ENCODE measurements at places on chromosomes 6 and 20.

GRCh38 chr6:161079566-161080262 lies 88.1 kb downstream of the MAP3K4 start:
- peak; percentile 94 for DNase-seq

DNA sequence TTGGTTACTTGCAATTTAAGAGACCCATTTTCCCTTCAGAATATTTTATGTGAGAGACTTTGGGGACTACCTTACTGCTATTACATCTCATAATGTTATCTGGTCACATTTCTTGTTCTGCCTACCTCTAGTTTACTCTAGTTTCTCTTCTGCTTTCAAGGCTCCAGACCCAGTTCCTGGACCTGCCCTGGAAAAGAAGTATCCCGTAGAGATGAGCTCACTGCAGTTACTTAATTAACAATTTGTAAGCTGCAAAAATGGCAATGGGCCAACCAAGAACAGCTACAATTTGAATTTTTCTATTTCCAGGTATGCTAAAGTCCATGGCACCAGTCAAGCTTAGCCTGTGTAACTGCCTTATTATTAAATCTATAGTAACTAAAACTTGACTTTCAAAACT lies 25.0 kb downstream of the TAB2 start:
- DNase-seq: no peak

DNA sequence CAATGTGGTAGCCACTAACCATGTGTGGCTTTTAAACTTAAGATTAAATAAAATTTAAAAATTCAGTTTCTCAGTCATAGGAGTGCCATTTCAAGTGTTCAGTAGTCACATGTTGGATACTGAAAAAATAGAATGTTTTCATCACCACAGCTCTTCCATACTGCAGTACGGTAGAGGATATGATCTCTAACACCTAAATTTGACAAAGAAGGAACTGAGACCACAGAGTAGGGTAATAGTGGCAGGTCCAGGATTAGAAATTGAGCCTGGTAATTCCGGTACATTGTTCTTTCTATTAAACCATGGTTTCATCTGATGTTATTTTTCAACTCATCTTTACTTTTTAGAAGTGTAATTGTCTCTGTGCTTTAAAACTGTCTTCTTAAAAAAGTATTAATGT lies 104.0 kb downstream of the CD2AP start:
- no peak for DNase-seq

DNA sequence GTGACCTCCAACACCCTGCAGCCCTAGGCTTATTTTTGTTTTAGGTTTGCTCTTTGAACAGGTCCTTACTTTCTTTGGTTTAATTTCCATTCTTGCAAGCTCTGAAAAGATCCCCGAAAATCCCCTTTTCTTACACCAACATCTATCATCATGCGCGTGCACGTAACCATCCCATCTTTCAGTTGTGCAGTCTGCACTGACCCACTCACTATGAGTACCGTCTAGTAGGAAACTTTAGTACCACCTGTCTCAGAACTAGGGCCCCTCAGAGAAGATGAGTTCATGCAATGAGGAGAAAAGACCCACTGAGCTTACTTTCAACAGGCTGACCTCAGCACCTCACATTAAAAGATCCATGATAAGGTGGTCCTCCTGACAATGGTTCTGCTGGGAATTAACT lies 120.6 kb upstream of the AGPAT4 start:
- DNase-seq: no peak

DNA sequence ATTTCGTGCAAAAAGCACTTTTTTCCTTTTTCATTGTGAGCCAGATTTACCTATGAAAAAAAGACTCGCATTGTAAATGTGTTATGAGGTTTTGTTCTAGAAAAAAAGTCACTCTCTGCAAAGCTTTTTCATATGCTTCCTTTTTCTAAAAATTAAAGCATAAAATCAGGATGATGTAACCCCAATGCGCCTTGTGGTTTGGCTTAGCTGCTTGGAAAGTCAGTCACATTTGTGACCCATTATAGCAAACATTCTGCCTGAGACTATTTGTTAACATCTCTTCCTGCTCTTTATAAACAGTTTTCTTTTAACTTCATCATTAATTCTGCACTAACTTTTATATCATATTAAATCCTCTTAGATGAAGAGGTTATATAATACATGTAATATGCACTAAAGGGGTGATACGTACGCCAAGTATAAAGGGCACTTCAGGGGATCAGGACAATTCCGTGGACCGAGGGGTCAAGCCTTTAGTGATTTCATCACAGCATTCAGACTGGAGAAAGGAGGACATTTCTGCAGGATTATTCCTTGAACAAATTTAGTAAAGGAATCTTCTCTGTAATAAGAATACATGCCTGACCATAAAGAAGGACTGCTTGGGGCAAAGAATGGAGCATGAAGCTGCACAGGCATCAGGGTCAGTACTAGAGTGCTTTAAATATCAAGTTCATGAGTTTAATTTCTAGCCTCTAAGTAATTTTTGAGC lies 48.1 kb upstream of the SMLR1 start:
- peak; percentile 82 for DNase-seq

GRCh38 chr20:18721551-18722115 lies 92.0 kb upstream of the SCP2D1 start:
- DNase-seq: no peak

- DNase-seq: peak; percentile 36
These were observed 36.1 kb downstream of the GMDS start for GRCh38 chr6:2209226-2209809.

DNA sequence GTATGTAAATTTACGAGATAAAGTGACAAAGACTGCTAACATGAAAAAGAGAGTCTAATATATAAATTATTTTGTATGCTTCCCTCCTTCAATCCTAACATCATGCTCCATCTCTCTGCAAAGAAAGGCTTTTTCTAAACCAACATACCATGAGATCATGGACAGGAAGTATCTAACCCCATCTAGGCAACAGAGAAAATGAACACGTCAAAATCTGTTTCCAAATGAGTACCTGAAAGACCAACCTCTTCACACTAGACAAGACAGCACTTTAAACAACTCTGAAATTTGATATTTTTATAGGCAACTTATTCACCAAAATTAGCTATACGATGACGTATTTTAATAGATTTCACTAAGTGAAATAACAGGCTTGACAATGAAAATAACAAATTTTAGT lies 54.6 kb downstream of the MAN1A1 start:
- DNase-seq: no peak

DNA sequence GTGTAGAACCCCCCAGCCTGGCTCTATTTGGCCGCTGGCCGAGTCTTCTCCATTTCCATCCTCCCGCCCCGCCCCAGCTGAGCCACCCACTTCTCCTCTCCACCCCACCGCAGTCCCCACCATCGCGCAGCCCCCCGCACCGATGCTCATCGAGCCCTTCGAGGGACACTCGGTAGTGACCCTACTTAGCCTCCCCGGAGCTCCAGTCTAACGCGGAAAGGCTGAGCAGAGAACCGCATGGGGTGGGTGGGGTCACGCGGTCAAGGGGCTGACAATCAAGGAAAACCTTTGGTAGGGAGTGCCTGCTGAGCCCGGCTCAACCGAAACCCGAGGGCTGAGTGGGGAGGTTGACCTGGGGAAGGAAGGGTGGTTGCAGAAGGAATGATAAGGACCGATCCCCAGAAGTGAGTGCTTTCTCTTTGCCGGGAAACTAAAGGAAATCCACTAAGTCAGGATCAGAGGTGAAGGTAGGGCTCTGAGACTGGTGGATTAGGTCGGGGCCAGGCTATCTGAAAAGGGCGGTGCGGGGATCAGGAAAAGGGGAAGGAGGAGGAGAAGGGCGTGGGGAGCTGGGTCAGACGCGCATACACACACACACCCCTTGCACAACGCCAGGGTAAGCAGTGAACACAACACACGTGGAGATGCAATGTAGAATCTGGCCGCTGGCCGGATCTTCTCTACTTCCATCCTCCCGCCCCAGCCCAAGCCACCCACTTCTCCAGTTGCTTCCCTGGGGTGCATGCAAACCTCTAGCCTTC lies 49.8 kb downstream of the CPXM1 start:
- DNase-seq: peak; percentile 59

- peak; percentile 74 for DNase-seq
These were observed 17.5 kb downstream of the ACSS1 start for GRCh38 chr20:25040438-25040831.
